Activated CD8-positive, alpha-beta memory T cell treated with anti-CD3 and anti-CD28 coated beads for 36 hours (primary cell): ENCODE measurements at places on chromosomes 11 and 22. TPM values are rescaled to one million over a fixed set of nuclear protein-coding genes. Genes with fewer than 3 reads are reported as not detected.

Gene NPAS4
- not detected for total RNA-seq

Gene FIBP
- total RNA-seq: 132 TPM

Gene RBMXL2
- total RNA-seq: not detected

Gene CACNA1I
- total RNA-seq: 0.19 TPM

Gene GGT5
- total RNA-seq: not detected

Gene OR4A15
- not detected for total RNA-seq
